Stimulated activated CD8-positive, alpha-beta memory T cell treated with anti-CD3 and anti-CD28 coated beads, Interleukin-7, amount 100 ng/mL, for 48 hours (primary cell): ENCODE measurements at places on chromosomes 13 and 19.

DNA sequence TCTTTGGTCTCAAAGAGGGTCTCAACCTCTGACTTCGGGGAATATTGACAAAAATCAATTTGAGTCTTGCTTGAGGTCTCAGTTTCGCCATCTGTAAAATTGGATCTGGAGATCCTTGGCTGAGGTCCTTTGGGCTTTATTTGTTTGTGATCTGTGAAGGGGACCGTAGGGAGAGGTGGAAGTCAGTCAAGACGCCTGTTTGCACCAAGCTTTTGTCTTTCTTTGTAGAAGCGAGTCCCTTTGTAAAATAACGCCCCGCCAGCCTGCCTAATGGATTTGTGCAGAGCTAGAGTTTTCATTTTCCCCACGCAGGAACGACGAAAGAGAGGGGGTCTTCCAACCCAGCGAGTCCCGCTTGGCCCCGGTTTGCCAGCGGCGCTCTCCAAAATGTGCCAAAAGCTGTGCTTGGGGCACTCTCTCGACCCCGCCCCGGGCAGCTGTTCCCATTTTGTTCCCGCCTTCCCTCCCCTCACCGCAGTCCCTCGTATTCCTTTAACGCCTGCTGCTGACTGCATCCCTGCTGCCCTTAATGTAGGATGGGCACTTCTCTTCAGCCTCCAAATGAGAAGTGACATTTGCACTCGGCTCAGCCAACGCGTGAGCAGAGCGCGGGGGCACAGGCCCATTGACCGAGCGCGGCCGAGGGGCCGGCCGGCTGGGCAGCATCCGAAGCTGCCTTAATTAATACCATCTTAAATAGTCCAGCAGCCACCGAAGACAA is 13.0 kb downstream of the ZIC5 start:
- no peak for DNase-seq

- DNase-seq, result peak; percentile 47
Observed at GRCh38 chr19:18594096-18594823, 5.7 kb downstream of the REX1BD start.

GRCh38 chr13:81138353-81138980 is 797.5 kb upstream of the SPRY2 start:
- DNase-seq, result no peak

DNA sequence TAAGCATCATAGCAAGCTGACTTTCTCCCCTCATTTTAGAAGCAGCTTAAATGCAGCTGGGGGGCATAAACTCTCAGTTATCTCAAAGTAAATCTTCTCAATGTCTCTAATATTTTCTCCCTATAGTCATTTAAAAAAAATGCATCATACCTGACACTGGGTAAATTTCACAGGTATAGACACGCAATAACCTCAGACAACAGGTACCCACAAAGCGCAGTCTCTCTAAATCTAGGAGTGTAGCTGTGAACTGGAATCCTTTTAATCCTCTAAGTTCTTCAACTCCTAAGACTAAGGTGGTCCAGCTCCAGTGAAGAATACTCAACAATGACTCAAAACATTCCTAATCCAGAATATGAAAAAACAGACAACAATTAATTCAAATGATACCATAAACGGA is 141.2 kb downstream of the MYCBP2 start:
- no peak for DNase-seq

- no peak for DNase-seq
Observed at GRCh38 chr13:109366525-109366924, 419.9 kb downstream of the IRS2 start.

DNA sequence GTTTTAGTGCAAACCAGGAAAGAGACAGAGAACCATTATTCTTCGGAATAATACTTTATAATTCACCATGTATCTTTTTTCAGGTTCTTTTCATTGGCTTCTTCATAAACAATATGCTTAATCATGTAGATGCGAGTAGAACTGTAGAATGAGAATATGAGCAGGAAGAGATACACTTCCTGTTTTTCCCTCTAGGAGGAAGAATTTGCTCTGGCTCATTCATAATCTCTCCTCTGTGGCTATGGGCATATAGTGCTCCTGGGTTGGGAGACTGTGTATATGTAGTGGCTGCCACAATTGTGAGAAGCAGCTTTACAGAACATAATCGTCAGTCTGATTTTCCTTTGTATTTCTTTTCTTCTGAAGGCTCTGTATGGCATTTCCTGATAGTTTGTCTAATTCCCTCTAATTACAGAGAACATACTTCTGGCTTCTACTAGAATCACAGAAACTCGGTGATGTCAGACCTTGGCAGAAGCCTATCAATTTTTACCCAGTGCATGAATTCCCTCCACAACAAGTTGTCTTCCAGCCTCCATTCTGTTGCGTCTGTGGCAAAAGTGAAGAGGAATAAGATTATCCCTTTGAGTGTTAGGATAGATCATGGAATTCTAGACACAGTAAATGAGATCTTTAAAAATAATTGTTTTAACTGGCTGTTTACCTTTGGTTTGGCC is 2.9 kb upstream of the DCLK1 start:
- no peak for DNase-seq

- DNase-seq, result no peak
Observed at GRCh38 chr19:48772503-48772953, 17.2 kb downstream of the FGF21 start.

DNA sequence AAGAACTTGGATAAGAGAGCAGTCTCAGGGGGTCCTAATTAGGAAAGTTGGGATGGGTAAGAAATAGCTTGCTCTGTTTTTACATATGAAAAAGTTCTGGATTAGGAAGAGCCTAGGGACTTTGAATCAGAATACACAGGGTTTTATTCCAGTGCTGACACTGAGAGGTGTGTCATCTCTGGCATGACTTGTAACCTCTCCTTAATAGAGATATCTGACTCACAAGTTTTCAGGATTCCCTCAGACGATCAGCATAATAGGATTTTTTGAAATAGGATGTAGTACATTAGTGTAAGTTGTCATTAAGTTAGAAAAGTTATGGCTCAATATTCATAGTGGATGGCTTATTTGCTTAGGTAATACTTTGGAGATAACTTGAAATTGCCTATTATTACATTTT is 555.2 kb upstream of the MIR17HG start:
- no peak for DNase-seq

GRCh38 chr19:22605275-22606211 is 28.6 kb upstream of the ZNF492 start:
- no peak for DNase-seq

GRCh38 chr13:62524061-62524460 is 1108.4 kb upstream of the PCDH20 start:
- DNase-seq, result no peak

DNA sequence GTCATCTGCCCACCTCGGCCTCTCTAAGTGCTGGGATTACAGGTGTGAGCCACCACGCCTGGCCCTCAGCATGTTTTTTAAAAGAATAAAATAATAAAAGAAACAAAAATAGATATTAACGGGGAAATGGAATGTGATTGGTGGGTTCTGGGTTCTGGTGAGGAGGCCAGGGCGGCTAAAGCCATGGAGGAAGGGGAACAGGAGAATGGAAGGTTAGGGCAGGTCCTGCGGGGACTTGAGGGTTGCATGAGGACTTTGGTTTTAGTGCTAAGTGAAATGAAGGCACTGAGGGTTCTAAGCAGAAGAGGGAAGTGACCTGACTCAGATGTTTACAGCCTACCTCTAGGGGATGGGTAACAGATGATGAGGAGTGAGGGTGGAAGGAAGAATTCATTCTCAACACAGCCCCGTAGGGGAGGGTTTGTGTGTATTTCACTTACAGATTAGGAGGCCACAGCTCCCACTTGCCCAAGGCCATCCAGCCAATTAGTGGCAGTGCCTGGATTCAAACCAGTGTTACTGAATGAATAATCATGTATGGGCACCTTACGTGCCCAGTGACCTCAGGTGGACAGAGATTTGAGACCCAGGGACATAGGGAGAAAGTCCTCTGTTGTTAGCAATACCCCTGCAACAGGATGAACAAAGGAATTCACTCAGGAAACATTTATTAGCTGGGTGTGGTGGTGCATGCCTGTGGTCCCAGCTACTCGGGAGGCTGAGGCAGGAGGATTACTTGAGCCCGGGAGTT is 6.7 kb upstream of the MRPL4 start:
- no peak for DNase-seq

- DNase-seq, result no peak
Observed at GRCh38 chr19:38734176-38734425, 10.2 kb downstream of the CAPN12 start.

DNA sequence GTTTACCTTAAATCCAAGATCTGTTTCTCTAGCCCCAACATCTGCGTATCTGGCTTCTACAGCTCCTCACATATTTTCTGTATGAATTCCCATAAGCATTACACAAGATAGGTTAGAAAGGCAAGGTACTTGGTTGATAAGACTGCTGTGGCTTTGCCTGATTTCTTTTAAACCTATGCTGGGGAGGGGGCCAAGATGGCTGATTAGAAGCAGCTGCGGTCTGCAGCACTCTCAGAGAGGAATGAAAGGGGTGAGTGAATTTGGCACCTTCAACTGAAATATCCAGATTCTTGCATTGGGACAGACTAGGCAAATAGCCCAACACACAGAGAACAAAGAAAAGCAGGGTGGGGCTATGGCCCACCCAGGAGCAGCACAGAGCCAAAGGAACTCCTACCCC is 12.2 kb upstream of the DLEU7 start:
- DNase-seq, result no peak

- DNase-seq, result no peak
Observed at GRCh38 chr19:41657157-41657556, 30.3 kb upstream of the CEACAM4 start.

- DNase-seq, result no peak
Observed at GRCh38 chr19:57887195-57887941, 1.5 kb downstream of the ZNF814 start.

- DNase-seq, result no peak
Observed at GRCh38 chr19:1364070-1364704, 19.5 kb upstream of the NDUFS7 start.

GRCh38 chr13:44573071-44573470 is 3.1 kb downstream of the TSC22D1 start:
- DNase-seq, result no peak

DNA sequence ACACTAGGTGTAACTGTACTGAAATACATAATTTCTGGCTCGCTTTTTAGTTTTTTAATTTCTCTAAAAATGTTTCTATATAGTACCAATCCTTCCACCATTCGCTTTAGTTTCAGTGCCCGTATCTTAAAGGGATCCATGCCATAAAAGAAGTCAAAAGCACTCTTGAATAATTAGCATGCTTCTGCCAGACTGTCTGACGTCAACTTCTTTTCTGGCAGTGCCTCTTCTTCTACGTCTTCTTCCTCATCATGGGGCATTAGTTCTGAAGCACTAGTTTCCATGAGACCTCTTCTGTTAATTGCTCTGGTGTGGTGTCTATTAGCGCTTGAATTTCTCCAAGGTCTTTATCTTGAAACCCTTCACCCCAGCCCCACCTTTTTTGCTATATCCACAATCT is 93.8 kb upstream of the DOCK9 start:
- DNase-seq, result no peak

DNA sequence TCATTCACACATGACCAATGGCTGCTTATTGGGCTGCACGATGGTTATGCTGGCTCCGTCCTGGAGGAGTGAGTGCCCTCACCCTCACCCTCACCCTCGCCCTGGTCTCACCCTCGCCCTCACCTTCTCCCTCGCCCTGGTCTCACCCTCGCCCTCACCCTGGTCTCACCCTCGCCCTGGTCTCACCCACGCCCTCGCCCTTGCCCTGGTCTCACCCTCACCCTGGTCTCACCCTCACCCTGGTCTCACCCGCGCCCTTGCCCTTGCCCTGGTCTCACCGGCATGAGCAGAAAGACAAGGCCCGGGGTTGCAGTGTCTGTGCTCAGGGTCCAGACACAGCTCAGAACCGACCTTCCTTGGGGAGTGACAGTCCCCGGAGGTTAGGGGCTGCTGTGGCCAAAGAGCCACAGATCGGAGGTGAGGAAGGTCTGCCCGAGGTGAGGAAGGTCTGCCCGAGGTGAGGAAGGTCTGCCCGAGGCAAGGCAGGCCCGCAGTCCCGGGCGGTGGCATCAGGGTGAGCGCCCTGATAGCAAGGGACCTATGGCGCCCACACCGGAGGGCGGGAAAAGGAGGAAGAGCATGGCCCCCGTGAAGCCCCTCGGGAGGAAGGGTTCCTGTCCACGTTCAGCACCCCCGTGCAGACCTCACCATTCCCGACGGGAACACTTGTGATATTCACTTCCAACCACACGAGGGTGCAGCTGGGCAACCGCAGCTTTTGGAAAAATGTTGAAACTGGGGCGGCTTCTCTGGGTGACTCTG is 65.6 kb downstream of the MCF2L start:
- no peak for DNase-seq

DNA sequence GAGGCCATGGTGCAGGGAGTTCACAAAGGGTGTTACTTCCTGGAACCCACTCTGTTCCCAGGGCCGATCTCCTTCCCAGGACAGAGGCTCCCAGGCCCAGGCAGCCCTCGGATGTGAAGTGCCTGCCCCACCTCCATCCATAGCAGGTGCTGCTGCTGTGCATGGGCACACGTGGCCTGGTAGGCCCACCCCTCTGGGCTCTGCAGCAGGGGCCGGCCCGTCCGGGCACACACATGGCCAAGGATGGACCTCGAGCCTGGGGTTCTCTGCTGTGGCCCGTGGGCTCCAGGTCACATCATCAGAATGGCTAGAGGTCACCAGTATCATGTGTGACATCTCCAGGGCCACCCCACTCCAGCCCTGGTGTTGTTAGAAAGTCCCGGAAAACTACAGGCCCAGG is 71.8 kb downstream of the GADD45B start:
- DNase-seq, result no peak
